ENCODE measurements at places on chromosomes 5 and 9.

DNA sequence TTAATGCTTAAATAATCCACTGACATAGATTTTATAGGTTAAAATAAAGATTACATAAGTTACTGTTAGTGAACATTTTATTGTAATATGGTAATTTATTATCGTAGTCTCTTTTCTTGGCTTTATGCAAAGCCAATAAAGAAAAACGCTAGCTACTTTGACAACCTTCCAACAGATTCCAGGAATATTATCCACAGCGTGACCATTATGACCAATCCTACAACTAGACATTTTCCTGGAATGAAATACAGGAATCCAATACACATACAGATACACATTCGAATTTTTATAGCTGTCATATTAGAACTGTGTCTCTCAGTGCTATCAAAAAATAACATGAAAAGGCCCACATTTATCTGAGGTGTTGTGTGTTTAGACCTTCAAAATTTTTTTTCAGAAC, 13.1 kb downstream of the RPS23 start:
- DNase-seq = no peak

DNA sequence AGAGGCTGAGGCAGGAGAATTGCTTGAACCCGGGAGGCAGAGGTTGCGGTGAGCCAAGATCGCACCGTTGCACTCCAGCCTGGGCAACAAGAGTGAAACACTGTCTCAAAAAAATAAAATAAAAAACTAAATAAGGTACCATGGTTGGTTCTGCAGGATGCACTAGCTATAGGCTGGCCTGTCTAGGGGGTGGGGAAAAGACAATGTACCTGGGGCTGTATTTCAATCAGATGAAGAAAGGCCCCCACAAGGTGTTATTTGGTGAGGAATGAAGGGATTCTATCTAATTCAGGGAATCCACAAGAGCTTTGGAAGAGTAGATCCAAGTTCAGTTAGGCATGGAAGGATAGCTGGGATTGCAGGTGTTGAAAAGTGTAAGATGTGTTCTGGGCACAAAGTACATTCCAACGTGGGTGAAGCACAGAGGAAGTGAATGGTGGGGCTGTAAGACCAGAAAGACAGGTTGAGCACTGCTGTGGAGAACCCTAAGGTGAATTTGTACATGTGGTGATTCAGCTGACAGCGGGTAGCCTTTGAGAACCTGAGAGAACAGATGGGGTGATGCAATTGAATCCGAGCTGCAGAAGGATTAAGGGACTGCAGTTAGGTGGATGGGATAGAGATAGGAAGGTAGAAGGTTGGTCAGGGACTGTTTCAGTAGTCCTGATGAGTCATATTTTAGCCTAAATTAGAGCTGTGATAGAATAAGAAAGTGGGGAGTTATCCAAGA, 71.8 kb downstream of the CAST start:
- DNase-seq = no peak

GRCh38 chr5:138542180-138542955, 668 bp downstream of the ETF1 start:
- no peak for DNase-seq

- no peak for DNase-seq
Observed at GRCh38 chr5:108379722-108380530, 2.0 kb downstream of the FBXL17 start.

DNA sequence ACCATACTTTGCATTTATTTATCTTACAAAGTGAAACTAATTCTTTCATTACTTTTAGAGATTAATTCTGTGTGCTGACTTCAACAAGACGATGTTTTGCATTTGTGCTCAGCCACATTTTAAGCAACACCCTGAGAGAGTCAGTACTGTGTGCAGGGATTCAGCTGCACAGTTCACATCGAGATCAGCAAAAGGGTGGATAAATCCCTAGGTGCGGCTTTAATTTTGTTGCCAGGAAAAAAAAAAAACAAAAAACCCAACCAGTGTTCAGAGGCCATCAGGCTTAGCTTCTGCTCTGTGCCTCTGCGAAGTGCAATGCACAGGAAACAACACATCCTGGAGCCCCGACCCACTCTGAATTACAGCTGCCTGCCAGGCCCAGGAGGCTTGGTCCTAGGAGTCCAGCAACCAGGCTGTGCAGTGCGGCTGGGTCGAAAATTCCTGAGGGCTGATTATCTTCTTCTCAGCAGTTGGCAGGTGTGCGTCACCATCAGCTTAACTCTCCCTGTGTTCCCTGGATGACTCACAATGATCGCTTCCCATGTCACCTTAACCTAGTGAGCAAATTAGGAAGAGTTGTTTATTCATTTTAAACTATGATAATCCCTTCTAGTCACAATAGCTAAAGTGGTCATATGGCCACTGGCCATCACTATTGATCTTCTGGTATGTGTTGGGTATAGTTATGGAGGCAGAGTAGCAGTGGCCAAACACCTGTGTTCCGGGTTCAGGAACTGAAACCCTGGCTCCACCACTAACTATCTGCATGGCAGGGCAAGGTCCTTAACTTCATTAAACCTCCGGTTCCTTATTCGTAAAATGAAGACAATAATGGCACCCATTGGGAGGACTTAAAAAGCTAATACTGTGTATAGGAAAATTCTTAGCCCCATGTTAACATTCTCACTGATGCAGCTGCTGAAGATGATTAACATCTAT, 31.2 kb upstream of the NDUFB6 start:
- DNase-seq = no peak

GRCh38 chr9:104863180-104863883, 64.6 kb downstream of the ABCA1 start:
- no peak for DNase-seq

DNA sequence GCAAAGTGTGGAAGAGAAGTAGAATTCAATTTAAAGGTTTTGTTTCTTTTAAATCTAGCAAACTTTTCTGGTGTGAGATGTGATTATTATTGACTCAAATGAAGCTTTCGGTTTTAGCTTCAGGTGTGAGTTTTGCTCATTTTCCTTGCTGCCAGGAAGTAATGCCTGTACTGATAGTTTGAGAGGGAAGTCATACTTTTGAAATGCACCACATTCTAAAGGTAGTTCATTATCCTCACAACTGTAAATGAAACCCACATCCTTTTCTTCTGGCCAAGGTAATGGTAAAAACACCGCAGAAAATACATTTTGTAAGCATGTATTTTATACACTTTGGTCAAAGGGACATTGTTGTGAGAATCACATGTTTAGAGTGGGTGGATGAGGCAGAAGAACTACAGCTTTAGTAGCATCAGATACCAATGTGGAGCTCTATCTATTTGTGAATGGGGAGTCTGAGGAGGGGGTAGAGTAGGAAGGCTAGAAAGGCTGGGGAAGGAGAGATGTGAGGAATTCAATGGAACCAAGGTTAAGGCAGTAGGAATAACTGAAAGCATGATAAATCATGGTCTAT, 167.0 kb upstream of the CDKN2B start:
- no peak for DNase-seq

GRCh38 chr9:88604836-88605511, 70.0 kb downstream of the NXNL2 start:
- no peak for DNase-seq

DNA sequence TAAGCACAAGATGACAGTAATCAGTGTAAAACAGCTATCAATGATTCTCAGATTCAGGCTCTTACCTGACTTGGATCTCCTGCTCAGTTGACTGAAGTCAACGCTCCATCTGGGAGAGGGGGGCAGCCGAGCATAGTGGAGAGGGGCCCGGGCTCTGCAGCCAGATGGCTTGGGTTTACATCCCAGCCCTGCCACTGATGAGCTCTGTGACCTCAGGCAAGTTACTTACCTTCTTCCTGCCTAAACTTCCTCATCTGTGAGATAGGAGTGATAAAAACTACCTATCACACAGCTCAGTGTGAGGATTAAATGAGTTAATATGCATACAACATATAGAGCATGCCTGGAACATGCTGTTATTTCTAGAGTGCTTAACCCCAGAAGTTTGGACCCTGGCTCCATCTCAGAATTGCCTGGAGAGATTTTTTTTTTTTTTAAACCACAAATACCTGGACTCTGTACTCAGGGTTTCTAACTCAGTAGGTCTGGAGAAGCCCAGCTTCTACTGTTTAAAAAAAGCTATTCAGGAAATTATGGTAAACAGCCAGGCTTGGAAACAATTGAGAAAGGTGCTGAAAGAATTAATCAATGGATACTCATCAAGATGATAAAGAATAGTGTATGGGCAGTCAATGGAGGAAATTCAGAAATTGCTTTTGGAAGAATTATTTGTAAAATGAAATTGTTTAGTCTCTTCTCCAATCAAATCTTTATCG, 72.2 kb downstream of the ANKRD55 start:
- DNase-seq = no peak

DNA sequence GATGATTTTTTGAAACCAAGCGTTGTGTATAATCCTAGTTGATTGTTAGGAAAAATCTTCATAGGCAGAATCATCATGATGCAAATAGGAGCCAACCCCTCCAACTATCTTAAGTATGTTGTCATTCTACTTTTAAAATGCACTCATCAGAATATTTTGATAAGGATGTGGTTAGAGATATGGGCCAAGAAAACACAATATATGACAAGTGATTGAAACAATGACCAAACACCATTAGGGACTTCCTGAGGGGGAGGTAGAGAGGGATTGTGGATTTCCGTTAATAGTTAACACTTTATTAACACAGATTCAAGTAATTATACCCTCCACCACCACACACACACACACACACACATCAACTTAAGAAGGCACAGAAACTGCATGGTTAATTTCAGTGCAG, 143.3 kb downstream of the ARSB start:
- no peak for DNase-seq

GRCh38 chr5:11130131-11130530, 369.1 kb upstream of the DAP start:
- DNase-seq = no peak

- no peak for DNase-seq
Observed at GRCh38 chr9:86676396-86676795, 270.9 kb downstream of the GAS1 start.

GRCh38 chr9:121302341-121302740, 34.4 kb downstream of the GSN start:
- no peak for DNase-seq

- DNase-seq = no peak
Observed at GRCh38 chr9:72420783-72421182, 55.8 kb upstream of the ZFAND5 start.

- no peak for DNase-seq
Observed at GRCh38 chr5:56574778-56575177, 240.6 kb upstream of the MAP3K1 start.

DNA sequence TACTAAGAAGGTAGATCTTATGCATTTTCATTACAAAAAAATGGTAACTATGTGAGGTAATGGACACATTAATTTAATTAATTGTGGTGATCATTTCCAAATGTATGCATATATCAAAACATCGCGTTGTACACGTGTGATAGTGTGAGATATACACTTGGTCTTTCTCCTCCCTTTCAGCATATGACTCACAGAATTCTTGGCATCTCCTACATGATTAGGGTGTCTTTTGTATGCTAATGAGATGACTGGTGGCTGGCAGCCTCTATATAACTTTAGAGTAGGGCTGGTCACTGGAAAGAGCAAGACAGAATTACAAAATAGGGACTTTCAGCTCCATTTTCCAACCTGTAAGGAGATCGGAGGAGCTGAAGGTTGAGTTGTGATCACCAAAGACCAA, 1167.6 kb downstream of the CDH12 start:
- DNase-seq = no peak

GRCh38 chr5:123520677-123521247, 8.8 kb downstream of the CSNK1G3 start:
- DNase-seq = no peak

DNA sequence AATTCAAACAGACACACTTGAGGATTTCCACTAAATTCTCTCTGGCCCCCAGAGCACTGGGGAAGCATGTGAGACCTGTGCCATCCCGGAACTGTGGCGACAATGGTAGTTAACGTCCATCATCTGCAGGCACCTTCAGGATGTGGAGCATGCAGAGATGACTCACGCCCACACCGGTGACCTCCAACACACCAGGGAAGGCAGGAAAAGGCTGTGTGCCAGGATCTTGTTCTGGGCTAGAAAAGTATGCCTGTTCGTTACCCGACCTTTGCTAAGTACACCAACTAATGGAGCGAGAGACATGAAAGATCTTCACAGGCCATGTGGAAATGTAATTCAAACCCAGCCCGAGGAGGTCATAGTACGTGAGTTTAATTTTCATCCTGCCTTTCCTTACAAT, 208.8 kb downstream of the MELK start:
- DNase-seq = no peak

DNA sequence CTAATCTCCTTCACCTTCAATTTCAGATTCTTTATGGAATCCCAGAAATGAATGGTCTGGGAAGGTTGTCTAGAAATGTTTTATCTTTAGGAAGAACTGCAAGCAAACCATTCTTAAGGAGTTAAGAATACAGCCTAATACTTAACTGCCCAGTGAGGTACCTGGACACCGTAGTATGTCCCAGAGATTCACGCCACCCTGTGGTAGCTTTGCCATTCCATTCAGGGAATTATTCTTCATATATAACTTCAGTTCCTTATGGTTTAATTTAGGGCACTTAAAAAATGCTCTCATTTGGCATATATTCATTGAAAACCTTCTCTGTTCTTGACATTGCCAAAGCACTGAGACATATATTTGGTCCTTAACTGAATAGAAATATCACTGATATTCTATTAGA, 49.7 kb downstream of the ACTBL2 start:
- DNase-seq = no peak

- DNase-seq = no peak
Observed at GRCh38 chr5:76838481-76839261, 11.1 kb upstream of the S100Z start.

DNA sequence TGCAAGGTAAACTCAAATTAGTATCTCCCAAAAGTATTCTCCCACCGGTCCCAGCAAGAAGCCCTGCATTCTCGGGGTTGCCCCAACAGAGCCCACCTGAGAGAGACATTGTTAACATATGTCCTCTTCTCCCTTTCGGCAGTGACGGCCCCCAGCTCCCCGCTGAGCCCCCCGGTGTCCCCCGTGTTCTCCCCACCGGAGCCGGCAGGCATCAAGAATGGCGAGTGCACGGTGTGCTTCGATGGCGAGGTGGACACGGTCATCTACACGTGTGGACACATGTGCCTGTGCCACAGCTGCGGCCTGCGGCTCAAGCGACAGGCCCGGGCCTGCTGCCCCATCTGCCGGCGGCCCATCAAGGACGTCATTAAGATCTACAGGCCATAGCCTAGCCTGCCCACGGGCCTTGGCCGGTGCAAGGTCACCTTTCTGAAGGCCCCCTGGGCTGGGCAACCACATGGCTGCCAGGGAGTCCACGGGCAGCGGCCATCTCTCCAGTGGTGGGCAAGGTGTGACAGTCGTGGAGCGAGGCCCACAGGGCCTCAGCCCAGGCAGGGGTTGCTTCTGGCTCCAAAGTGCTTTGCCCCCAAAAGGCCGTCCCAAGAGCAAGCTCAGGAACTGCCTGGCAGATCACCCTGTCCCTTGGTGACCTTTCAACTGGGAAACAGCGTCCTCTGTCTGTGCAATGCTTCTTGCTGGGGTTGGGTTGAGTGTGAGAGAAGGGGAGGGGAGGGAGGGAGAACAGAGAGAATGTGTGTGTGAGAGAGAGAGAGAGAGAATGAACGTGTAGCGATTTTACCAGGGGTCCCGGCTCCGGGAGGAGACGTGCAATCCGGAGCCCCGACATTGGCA, 45.7 kb downstream of the NEURL1B start:
- no peak for DNase-seq

- no peak for DNase-seq
Observed at GRCh38 chr9:27368316-27368985, 71.5 kb upstream of the EQTN start.
